ENCODE measurements at places on chromosomes 12 and 14.

DNA sequence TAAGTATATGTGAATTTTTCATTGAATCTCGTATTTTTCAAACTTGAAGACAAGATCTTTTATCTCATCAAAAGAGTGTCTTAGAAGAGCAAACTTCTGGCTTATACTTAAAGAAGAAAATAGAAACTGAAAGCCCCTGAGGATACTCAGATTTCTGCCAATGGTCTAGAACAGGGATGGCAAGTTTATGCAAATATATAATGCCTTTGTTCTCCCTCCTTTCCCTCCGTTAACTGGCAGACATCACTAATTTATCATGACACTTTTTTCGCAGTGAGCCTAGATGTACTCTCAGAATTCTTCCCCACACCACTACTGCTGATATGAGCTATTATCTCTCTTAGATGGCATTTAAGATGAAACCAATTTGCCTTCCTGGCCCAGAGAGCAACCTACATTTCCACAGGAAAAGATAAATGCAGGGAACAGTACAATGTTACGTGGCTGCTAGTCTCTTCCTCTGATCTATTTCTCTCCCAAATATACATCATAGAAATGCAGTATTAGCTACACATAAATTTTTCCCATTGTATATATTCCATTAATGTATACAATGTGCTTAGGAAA, 40.0 kb upstream of the DAAM1 start:
- no peaks in the 10 kb centered on the region for H3K27me3 ChIP-seq
- DNase-seq = no peak
- H3K36me3 ChIP-seq = no peaks in the 10 kb centered on the region
- H3K4me1 ChIP-seq = no peaks in the 10 kb centered on the region
- no peak overlapping the region for H3K4me3 ChIP-seq

DNA sequence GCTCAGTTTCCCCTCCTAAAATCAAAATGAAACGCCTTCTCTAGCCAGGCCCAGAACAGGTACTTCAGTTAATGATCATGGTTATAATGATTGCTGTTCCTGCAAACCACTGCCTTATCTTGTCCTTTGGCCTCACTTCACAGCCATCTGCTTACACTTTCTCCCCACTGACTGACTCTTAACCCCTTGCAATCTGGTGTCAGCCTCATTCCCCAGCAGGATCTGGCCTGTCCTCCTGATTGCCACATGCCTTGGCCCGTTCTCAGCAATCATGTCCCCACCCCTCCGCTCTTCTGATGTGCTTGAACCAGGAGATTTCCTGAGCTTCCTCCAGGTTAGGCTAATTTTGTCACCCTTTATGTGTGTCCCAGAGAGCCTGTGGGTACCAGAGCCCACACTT, 64.5 kb downstream of the KCNA1 start:
- H3K36me3 ChIP-seq = no peaks in the 10 kb centered on the region
- no peak overlapping the region for H3K4me3 ChIP-seq
- no peak for DNase-seq
- no peak overlapping the region for H3K27ac ChIP-seq
- peaks cover 9% of the 10 kb centered on the region for H3K27me3 ChIP-seq

GRCh38 chr12:94186278-94187241, 38.2 kb downstream of the PLXNC1 start:
- no peaks in the 10 kb centered on the region for H3K36me3 ChIP-seq
- no peak overlapping the region for H3K4me3 ChIP-seq
- no peaks in the 10 kb centered on the region for H3K4me1 ChIP-seq

DNA sequence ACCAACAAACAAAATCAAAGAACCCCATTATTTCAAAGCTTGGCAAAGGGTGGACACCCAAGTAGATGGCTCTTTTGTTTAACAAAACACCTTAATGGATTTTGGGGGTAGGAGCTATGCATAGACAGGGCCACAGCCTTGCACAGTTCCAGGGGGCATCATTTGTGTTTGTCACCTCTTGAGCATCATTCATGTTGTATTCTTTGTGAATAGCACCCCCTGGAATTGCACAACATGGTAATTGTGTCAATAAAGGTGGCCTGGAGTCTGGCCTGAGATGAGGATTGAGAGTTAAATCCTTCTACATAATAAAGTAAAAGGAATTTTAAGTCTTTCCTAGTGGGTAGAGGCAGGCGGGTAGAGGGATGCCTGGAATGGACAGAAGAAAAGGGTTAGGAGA, 3.3 kb upstream of the FRS2 start:
- no peak overlapping the region for H3K27ac ChIP-seq
- H3K4me3 ChIP-seq = no peak overlapping the region
- no peak for DNase-seq
- no peaks in the 10 kb centered on the region for H3K27me3 ChIP-seq

DNA sequence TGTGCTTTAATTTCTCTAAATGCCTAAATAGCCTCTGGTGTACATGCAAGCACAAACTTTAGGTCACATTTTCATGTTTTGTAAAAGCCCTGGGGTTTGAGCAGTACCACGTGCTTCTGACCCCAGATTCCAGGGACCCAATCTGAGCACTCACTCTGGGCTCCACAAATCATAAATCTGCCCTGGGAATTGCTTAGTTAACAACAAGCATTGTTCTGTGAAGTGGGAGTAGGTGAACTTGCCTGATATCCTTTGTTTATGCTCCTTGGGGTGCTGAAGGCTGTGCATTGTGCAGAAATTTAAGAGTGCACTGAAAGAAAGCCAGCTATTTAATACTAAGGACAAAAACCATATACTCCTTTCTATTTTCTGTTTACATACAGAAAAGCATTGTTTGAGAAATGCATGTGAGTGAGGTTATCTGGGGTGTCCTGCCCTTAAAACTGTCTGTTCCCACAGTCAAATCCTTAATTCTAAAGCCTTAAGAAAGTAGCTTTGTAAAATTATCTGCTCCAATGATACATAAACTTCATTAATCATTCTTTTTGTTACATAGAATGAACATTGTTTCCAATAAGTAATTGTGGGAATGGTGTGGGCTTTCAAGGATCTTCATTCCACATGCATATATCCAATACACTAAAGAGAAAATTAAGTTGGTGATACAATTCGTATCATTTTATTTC, 258.6 kb upstream of the NPAS3 start:
- no peak overlapping the region for H3K27ac ChIP-seq
- no peak overlapping the region for H3K4me3 ChIP-seq
- peaks cover 26% of the 10 kb centered on the region for H3K36me3 ChIP-seq
- no peaks in the 10 kb centered on the region for H3K27me3 ChIP-seq
- no peak for DNase-seq

- no peak overlapping the region for H3K4me3 ChIP-seq
- H3K36me3 ChIP-seq = no peaks in the 10 kb centered on the region
- no peak for DNase-seq
- no peaks in the 10 kb centered on the region for H3K27me3 ChIP-seq
Observed at GRCh38 chr14:75200451-75200850, 24.0 kb upstream of the TMED10 start.

DNA sequence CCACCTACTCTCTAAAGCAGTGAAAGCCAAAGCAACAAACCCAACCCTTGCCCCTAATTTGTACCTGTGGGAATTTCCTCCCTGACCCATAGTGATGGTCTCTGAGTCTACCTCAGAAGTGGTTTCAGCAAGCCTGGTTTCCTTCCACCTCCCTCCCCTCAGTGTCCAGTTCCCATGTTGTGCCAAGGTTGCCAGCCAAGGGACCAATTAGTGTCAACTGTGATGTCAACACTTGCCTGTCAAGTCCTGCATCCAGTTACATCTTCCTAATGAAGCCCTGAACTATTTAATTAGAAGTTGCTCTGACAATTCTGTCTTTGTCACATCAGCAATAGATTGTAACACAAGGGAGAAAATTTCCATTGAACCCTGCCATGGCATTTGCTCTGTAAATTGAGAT, 194.4 kb upstream of the CCDC196 start:
- DNase-seq = no peak
- no peak overlapping the region for H3K4me3 ChIP-seq
- H3K4me1 ChIP-seq = no peaks in the 10 kb centered on the region
- H3K27me3 ChIP-seq = no peaks in the 10 kb centered on the region
- no peak overlapping the region for H3K27ac ChIP-seq

DNA sequence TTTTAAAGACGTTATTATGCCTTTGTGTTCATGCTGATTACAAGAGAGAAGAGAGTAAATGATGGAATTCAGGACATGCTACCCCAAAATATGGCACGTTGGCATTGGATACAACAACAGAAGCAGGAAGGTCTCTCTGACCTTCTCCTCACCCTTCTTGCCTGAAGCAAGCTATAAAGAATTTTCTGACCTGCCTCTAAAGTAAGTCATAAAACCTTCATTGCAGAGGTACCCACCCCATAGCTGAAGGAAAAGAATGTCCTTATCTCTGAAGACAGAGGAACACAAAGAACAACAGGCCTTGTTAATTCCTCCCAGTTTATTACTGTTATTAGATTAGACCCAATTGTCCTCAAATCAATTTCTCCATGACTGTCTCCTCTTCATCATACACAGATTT, 176.2 kb downstream of the FBXL14 start:
- no peak for DNase-seq
- H3K4me1 ChIP-seq = no peaks in the 10 kb centered on the region
- no peak overlapping the region for H3K27ac ChIP-seq
- no peak overlapping the region for H3K4me3 ChIP-seq

DNA sequence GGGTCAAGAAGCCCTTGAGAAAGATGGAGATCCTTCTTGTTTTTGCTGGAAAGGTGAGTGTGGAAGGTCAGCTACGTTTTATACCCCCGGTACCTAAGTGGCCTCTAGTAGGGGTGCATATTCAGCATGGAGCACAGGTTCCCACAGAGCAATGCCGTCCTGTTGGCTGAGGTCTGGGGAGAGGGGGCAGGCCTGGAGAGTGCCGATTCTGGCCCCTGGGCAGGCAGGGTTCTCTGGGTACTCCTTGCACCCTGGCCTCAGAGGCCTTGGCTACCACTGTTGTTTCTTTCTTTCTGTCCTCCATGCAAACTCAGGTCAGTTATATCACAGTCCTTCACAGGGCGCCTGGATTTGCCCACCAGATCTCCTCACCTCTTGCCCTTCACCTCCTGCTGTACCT, 8.5 kb downstream of the RBP5 start:
- no peaks in the 10 kb centered on the region for H3K36me3 ChIP-seq
- H3K27ac ChIP-seq = no peak overlapping the region
- peaks cover 4% of the 10 kb centered on the region for H3K4me1 ChIP-seq
- DNase-seq = no peak
- H3K4me3 ChIP-seq = no peak overlapping the region

- peaks cover 26% of the 10 kb centered on the region for H3K4me1 ChIP-seq
- peak overlapping the region; percentile 76 for H3K4me3 ChIP-seq
- H3K36me3 ChIP-seq = no peaks in the 10 kb centered on the region
Observed at GRCh38 chr12:80698256-80698655, 9.2 kb upstream of the MYF6 start.

Data from psoas muscle (tissue), 8 donors.